ENCODE measurements at places on chromosomes 7 and 10. TPM values are rescaled to one million over a fixed set of nuclear protein-coding genes. Genes with fewer than 3 reads are reported as not detected.

JAKMIP3 gene
- 3.2 TPM for polyA plus RNA-seq

PRKCQ gene
- 2.2 TPM for polyA plus RNA-seq

TSPAN13 gene
- polyA plus RNA-seq: 258 TPM

C10orf67 gene
- polyA plus RNA-seq: not detected

SEMA3E gene
- 19.8 TPM for polyA plus RNA-seq

CPED1 gene
- polyA plus RNA-seq: not detected

UBN2 gene
- 7.0 TPM for polyA plus RNA-seq

ICA1 gene
- polyA plus RNA-seq: 6.5 TPM

TMEM213 gene
- polyA plus RNA-seq: not detected

CPEB3 gene
- 23.4 TPM for polyA plus RNA-seq

HABP2 gene
- not detected for polyA plus RNA-seq

SEC24C gene
- polyA plus RNA-seq: 14.2 TPM

ZNF789 gene
- 8.4 TPM for polyA plus RNA-seq

EVX1 gene
- polyA plus RNA-seq: not detected
